CD4-positive, alpha-beta T cell treated with Interleukin-6 at 100 ng/mL for 8 hours (primary cell): ENCODE measurements at places on chromosomes 6 and 20.

GRCh38 chr20:60281295-60281694 is 323.1 kb downstream of the CDH26 start:
- no peak for DNase-seq

DNA sequence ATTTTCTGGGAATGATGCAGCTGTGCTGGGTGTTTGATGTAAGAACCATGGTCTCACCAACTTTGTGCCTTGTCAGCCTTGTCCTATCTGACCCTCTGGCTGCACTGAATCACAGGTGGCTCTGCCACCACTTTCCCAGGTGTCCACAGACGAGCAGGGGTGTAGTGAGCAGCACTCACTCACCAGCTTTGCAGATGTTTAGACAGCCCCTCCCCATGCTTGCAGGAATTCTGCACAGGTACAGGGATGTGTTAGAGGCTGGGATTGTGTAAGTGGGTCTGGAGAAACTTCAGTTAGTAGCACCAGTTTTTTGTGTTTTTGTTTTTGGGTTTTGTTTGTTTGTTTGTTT is 88.2 kb upstream of the NAA20 start:
- no peak for DNase-seq

DNA sequence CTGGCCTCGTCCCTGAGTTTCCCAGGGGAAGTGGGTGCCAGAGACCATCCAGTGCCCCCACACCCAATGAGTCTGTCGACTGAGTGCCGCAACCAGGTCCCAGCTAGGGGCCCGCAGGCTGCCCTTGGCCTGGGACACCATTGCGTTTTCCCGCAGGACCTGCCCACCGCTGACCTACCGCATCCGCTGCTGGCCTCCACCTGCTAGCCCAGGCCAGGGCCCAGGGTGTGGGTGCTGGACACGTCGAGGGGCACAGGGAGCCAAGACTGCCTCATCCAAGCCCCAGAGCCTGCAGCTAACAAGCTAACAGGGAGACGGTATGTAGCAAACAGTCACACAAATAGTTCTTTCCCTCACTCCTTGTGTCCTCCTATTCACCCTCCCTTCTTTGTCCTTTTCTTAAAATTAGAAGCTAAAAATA is 97.7 kb downstream of the TMEM242 start:
- DNase-seq, result no peak

DNA sequence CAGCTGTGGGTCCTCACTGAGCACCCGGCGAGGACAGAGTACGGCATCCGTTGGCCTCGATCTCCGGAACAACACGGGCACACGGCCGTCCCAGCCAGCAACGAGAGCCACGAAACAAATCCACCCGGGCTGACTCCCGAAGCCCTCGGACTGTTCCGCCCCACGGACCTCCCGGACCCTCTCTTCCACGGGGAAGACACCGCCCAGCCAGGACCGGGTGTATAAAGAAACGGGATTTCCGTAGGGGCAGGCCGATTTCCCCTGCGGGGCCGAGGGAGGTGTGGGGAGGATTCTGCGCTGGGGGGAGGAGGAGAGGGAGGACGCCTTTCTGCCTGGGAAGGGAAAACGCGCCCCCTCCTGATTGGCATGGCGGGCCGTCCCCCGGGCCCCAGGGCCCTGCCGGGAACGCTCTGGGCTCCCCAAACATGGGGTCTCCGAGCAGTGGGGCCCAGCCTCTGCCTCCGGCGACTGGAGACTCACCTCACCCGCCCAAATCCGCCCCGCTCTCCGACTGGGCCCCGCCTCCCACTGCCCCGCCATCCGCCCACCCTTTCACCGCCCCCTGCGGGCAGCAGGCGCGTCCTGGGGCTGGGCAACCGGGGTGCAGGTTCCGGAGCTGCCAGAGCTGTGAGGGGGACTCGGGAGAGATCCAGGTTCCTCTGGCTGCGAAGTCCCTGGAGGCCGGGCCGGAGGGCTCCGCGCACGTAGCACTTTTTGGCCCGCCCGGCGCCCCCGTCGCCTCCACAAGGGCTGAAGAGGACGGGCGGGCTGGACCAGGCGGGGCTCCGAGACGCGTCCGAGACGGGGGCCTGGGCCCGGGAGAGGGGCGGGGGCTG is 679 bp upstream of the PPDPF start:
- DNase-seq, result peak; percentile 63

- no peak for DNase-seq
Measured at GRCh38 chr20:45647441-45648050, 16.5 kb upstream of the WFDC9 start.

GRCh38 chr6:62746161-62746560 is 460.1 kb upstream of the KHDRBS2 start:
- no peak for DNase-seq

GRCh38 chr6:43115365-43115764 is 39.3 kb downstream of the PTK7 start:
- DNase-seq, result no peak

- DNase-seq, result no peak
Measured at GRCh38 chr6:14194483-14194882, 76.9 kb downstream of the CD83 start.

DNA sequence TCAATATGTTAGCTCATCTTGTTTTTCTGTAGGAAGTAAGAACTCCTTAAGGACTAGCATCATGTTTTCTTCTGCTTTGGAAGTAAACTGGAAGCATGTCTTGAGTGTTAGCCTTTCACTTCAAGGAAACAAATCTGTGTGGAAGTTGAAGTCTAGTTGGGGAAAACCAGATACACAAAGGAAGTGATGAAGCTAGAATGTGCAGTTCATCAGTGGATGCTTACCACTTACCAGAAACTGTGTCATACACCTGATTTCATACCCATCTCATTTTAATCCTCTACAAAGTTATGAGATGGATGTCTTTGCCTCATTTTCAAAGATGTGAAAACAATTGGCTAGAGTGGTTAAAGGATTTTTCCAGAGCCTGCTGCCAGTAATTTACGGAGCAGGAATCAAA is 75.8 kb downstream of the TMEM170B start:
- DNase-seq, result no peak

DNA sequence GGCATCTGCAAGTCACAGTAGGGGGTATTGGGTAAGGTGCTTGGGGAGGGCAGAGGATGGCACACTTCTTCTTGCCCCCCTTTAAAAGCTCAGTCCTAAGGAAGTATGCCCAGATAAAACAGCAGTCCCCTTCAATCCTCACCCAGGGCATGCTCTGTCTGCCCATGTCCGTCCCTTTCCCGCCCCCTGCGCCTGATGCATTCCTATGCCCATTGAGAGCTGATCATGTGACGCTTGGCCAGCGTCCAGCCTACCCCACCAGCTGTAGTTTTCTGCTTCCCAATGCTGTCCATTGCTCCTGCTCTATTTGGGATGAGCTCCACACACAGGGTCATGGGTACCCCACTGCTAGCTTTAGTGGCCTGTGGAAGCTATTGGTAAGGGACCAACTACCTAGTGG is 8.3 kb downstream of the SIGLEC1 start:
- DNase-seq, result no peak

GRCh38 chr6:111686249-111686931 is 80.7 kb upstream of the TRAF3IP2 start:
- no peak for DNase-seq

GRCh38 chr20:44388466-44389023 is 33.0 kb downstream of the HNF4A start:
- peak; percentile 42 for DNase-seq

DNA sequence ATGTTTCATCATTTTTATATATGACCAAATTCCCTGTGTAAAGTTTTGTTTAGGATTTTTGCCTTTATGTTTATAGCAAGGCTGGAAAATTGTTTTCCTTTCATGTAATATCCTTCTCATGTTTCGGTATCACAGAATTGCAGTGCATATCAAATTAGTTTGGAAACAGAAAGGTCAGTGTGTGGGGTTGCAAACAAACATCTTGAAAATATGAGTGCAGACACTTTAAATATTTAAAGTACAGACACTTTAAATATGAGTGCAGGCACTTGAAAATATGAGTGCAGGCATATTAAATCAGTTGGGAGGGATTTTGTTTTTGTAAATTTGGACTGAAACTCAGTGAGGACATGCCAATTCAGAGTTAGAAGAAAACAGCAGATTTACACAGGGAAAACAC is 6.5 kb downstream of the SLPI start:
- no peak for DNase-seq

DNA sequence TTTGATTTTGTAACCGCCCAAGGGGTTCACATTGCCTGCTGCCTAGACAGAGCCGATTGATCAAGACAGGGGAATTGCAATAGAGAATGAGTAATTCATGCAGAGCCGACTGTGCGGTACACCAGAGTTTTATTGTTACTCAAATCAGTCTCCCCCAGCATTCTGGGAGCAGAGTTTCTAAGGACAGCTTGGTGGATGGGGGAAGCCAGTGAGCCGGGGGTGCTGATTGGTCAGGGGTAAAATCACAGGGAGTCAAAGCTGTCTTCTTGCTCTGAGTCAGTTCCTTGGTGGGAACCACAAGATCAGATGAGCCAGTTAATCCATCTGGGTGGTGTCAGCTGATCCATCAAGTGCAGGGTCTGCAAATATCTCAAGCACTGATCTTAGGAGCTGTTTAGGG is 60.0 kb upstream of the EZR start:
- DNase-seq, result peak; percentile 6

GRCh38 chr6:138824482-138825144 is 28.7 kb downstream of the ECT2L start:
- DNase-seq, result no peak

- DNase-seq, result no peak
Measured at GRCh38 chr6:29760328-29760727, 37.1 kb downstream of the HLA-F start.

- DNase-seq, result no peak
Measured at GRCh38 chr20:50188879-50189680, 1.6 kb upstream of the CEBPB start.

GRCh38 chr6:158529629-158530028 is 30.3 kb upstream of the TMEM181 start:
- DNase-seq, result no peak

DNA sequence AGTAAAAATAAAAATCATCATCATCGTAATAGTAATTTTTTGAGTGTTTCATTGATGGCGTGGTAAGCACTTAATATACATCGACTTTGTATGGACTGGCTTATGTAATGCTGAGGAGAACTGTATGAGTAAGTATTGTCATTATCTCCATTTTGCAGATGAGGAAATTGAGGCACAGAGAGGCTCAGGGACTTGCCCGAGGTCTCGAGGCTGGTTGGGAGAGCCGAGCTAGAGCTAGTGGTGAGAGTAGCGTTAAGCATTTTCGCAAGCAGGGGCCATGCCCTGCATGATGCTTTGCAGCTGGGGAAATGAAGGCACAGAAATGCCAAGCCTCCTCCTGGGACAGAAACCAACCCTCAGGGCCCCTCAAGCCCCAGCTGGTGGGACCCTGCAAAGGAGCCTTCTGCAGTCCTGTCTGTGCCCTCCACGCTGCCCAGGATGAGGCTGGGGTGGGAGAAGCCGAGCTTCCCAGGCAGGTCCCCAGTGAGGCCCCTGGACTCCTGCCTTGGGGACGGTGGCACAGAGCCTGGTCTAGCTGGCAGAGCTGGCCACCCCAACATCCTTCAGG is 31.1 kb upstream of the STX16 start:
- no peak for DNase-seq

- no peak for DNase-seq
Measured at GRCh38 chr6:45212976-45213375, 115.2 kb upstream of the RUNX2 start.

- no peak for DNase-seq
Measured at GRCh38 chr6:122730775-122731386, 48.6 kb upstream of the FABP7 start.

DNA sequence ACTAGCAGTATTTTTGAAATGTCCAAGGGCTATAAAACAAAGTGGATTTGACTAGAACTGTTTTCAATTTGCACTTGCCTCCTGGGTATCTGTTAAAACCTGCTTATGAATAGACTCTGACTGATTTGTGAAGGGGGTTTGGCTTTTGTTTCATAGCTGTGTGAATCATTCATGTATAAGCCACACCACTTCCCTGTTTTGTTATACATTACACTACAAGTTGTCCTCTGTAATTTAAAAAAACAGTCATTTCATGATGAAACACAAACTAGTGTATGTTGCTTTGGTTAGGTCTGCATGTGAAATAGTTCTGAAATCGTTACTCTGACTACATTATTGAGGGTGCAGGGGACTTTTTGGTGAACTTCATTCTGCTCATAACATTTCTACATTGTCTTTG is 121.7 kb downstream of the NKAIN2 start:
- DNase-seq, result no peak

DNA sequence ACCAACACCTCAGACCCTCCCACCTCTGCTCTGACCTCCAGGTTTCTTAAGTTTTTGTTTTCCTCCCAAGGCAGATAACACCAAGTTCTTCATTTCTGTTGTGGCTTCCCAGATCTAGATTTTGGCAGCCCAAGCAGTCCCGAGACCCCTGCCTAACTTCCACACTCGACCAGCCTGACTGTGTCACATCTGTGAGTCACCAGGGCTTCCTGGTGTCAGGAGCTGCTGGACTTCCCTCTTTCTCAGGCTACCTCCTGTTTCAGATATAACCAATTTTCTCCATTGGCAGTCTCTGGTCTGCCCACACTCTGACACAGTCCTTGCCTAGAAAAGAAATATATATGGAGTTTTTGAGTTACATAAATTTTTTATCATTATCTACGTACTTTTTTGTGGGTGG is 46.1 kb upstream of the CCN6 start:
- no peak for DNase-seq
